ENCODE measurements at places on chromosomes 11 and 22.

DNA sequence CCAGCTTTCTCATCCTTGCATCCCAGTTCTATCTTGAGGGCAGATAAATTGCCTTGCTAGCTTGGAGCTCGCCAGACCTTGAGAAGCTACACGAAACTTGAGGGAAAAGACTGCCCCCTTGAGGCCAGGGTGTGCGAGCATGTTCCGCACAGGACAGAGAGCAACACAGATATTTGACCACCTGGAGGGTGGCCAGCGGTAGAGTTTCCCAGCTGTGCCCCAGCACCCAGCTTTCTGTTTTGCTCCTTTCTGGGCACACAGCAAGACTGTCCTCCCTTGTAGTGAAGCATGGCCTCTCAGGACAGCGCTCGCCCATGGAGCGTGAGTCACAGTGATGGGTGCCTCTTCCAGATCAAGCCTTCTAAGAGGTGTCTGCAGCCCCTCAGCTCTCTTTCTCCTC, 23.5 kb downstream of the SPATA19 start:
- DNase-seq = peak; percentile 79

DNA sequence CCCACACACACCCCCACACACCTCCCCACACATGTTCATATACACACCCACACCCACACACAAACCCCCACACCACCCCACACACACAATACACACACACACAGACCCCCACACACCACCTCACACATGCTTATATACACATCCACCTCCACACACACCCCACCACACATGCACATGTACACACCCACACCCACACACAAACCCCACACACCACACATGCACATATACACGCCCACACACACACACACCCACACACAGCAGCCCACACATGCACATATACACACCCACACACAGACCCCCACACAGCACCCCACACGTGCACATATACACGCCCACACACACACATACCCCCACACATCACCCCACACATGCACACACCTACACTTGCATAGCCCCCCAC, 29.1 kb downstream of the KCNC1 start:
- no peak for DNase-seq

DNA sequence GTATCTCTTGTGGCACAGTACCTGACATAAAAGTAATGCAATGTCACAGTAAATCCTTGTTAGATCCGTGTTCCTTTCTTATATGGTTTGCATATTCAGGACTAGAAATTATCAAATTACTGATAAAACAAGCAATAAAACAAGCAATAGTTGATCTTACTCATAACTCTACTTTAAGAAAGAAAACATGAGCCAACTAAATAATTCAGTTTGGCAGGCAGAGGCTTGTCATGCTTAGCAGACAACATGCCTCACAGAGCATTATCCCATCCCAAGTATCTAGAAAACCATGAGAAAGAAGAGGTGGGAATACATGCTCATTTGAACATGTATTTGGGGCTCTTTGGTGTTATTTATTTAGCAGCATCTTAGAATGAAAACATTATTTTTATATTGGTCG, 241.9 kb downstream of the SOX6 start:
- no peak for DNase-seq

DNA sequence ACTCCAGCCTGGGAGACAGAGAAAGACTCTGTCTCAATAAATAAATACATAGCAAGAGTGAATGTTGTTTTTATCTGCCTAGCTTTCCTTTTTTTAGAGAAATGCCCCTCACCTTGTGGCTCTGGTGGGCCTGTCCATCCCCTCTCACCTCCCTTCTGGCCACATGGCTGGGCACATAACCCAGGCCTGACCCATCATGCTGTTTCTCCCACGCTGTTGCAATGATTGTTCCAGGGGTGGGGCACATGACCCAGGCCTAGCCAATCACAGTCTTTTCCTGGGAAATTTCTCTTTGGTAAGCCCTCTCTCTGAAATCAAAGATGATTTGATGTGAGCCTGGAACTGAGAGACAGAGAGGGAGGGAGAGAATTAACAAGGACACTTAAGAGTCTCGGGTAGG, 5.5 kb upstream of the CYTH4 start:
- DNase-seq = no peak

DNA sequence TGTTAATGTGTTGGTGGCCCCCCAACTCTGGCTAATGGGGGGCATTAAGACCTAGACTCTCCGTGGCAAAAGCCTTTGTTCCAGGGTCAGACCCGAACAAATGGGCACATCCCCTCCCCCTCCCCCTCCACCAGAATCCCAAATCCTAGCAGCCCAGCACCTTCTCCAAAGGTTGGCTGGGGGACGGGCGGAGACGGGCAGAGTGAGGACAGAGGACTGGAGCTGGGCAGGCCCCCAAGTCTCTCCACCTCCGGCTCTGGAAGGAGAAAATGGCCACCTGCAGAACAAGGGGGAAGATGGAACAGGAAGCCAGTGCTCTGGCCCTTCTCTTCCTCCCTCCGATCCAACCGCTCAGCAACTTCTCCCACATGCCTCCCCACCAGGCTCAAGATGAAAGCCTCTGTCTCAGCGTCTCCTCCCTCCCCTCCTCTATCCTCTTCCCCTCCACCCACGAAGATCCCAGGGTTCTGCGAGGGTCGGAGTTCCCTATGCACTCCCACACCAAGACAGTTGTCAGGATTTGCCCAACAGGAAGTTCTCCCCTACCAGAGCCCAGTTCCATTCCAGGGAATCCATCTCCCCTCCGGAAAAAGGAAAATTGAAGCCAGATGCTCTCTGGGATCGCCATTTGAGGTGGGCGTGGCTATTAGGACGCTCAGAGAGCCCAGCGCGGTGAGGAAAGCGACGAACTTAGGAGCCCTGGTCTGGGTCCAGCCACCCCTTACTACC, 20.1 kb downstream of the ADA2 start:
- peak; percentile 55 for DNase-seq

- DNase-seq = peak; percentile 36
These were observed 640 bp downstream of the PPP1CA start for GRCh38 chr11:67400942-67401494.

DNA sequence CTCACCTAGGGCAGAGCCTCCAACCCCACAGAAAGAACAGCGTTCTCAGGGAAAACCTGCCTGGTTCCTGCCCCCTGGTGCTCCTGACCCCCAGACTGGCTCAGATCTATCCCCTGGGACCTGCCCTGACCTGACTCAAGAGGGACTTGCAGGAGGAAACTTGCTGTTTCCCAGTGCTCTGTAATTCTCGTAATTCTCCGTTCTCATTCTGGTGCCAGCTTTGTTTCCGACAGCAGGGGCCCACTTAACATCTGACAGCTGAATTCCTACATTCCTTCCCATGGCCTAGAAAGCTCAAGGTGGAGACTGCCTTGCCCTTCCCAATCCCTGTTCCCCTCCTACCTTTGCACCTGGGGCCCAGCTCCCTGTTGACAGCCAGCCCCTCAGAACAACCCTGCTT, 12.5 kb upstream of the CSF2RB start:
- DNase-seq = no peak

DNA sequence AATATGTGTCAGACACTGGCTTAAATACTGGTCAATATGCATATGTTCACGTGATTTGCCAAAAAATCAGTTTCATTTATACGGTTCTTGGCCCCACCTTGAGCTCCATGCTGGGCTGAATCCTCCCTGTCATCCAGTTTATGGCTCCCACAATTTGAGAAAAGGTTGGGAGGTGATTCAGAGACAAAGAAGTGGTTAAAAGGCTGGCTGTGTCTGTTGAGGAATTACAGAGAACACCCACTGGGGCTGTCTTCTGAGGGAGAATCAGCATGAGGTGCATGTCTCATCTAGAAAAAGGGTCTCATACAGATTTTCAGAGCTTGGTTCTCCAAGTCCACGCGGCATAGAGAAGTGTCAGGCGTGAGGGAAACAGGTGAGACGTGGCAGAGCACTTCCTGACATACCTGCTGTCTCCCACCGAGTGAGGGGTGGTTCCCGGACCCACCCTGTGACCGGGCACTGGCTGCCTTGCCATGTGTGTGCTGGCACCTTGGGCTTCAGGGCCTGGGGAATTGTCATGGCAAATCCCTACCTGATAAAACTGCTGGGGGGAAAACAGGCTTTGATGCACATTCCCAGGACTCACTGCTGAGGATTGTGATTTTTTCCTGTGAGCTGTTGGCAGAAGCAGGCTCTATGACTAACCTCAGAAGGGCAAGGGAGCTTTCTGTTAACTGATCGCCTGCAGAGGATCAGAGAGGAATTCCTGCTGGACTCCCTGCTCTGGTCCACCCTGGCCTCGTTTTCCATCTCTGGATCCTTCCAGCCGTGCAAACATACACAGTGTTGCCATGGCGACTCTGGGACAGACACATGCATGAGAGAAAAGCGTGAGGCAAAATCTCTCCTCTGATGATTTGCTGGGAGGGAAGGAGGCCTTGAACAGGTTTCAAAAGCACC, 223.6 kb downstream of the ADAMTS15 start:
- peak; percentile 94 for DNase-seq

DNA sequence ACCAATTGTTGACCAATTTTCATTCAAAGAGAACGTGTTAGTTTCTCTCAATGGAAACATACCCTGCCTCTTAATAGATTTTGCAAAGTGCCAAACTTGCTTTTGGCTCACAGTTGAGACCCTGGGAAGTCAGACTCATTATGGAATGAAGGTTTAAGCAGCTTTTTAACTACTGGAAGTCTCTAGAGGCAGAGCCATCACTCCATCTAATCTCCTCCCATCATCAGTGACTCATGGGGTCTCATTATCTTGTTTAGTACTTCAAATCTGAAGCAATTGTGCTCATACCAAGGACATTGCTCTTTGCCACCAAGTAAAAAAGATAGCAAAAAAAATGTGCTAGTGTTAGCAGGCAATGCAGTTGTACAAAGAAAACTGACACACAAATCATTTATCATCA, 537.1 kb upstream of the LRRC4C start:
- DNase-seq = no peak

- DNase-seq = no peak
These were observed 19.3 kb upstream of the GNB1L start for GRCh38 chr22:19873960-19874306.

DNA sequence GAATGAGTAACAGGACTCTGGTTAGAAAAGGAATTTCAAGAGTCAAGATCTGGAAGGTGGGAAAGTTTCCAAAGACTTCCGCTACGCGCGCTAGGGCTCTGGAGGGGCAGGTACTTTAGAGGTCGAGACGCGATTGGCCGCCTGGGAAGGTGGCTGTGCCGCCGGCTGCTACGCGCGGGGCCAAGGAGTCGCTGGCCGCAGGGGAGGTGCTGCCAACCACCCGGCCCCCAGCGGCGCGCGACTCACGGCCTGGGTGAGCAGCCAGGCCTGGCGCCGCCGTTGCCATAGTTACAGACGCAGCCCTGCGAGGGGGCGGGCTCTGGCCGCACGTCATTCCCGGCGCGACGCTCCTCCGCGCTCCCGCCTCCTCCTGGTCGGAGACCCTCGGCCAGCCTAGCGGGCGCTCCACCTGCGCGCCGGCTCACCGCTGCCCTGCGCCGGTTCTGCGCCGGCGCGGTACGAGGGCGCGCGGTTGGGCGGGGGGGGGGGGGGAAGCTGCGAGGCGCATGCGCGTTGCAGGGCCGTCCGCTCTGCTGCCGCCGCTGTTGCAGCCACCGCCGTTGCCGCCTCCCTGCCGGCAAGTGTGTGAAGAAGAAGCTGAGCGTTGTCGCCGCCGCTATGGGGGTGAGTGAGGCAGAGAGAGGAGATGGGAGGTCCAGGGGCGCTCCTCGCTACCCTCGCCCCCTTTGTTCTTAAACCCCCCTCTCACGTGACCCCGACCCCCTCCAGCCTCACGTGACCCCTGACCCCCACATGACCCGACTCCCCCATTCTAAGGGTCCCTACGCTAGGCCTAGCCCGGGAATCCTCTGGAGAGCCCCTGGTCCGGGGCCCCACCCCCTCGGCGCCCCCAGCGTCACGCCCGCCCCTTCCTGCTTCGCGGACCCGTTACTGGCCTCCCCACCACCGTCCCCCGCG, at the start of gene NAA40:
Gene NAA40, plus strand, starts transcription at position 524 of the 918 bp plus-strand sequence. Its CDS starts 95 bp downstream, at position 619.
- DNase-seq = peak; percentile 99

GRCh38 chr11:63813035-63813562, at the start of gene SPINDOC:
SPINDOC (plus strand) TSS chr11:63813456; CDS start chr11:63813687, 231 bp downstream.
- peak; percentile 93 for DNase-seq

- DNase-seq = peak; percentile 85
These were observed 55.7 kb downstream of the CD82 start for GRCh38 chr11:44621140-44621681.

GRCh38 chr11:77217156-77217555, 84.3 kb downstream of the GDPD4 start:
- no peak for DNase-seq

DNA sequence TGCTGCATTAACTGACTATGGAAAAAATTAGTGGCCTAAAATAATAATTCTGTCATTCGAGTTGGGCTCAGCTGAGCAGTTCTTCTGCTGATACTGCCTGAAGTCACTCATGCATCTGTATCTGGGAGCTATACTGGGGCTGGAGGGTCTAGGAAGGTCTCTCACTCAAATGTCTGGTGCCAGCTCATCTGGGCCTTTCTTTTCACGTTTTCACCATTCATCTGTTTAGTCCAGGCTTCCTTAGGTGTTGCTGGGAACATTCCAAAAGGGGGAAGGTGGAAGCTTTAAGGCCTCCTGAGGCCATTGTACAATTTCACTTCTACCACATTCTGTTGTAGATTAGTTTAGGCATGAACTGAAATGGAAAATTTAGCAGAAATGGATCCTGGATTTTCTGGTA, 28.0 kb downstream of the YAP1 start:
- DNase-seq = peak; percentile 23

DNA sequence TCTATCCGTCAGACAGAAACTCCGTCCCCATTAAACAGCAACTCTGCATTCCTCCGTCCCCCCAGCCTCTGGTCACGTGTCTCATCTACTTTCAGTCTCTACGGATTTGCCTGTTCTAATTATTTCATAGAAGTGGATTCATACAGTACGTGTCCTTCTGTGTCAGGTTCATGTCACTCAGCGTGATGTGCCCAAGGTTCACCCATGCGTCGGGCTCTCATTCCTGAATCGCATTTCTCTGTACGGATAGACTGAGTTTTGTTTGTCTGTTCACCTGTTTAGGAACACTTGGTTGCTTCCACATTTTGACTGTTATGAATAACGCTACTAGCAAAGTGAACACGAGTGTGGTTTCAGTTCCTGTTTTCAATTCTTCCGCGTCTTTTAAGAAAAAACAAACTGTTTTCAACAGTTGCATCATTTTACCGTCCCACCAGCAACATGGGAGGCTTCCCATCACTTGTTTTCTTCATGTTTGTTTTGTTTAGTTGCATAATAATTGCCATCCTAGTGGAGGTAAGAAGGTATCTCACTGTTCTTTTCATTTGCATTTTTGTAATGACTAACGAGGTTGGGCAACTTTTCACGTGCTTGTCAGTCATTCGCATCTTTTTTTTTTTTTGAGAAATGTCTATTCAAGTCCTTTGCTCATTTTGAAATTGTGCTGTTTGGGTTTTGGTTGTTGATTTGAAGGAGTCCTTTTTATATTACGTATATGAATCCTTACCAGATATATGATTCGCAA, 8.9 kb upstream of the NLRP6 start:
- no peak for DNase-seq

GRCh38 chr11:10674911-10675440, 18.6 kb downstream of the IRAG1 start:
- DNase-seq = no peak

GRCh38 chr22:32714458-32715430, 86.8 kb upstream of the TIMP3 start:
- no peak for DNase-seq

Data from astrocyte of the hippocampus (primary cell).